ENCODE measurements at places on chromosomes 1 and 21. TPM values are rescaled to one million over a fixed set of nuclear protein-coding genes. Genes with fewer than 3 reads are reported as not detected.

Gene RNU1-2
- under 0.01 TPM for total RNA-seq

Gene MX2
- total RNA-seq, result 2.6 TPM

GRCh38 chr1:90591970-90592356, 125.1 kb downstream of the BARHL2 start:
- DNase-seq, result no peak

DNA sequence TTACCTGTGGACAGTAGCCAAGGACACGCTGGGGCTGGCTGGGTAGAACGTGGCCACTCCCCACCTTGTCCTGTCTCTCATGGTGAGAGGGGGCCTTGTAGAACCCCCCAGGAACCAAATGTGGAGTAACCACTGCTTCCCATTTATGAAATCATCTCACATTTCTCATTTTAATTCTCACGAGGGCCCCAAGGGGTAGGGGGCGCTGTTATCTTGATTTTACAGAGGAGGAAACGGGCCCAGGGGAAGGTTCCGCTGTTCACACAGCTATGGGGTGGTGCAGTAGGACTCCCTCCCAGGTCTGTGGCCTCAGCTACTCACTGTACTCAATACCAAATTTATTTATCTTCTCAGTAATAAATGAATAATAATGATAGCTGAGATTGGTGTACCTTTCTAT, 5.5 kb downstream of the SMPDL3B start:
- DNase-seq, result no peak

Gene LORICRIN
- total RNA-seq, result not detected

Data from ovary (tissue), 10 donors.